ENCODE measurements at places on chromosomes 11 and 22. TPM values are rescaled to one million over a fixed set of nuclear protein-coding genes. Genes with fewer than 3 reads are reported as not detected.

DNA sequence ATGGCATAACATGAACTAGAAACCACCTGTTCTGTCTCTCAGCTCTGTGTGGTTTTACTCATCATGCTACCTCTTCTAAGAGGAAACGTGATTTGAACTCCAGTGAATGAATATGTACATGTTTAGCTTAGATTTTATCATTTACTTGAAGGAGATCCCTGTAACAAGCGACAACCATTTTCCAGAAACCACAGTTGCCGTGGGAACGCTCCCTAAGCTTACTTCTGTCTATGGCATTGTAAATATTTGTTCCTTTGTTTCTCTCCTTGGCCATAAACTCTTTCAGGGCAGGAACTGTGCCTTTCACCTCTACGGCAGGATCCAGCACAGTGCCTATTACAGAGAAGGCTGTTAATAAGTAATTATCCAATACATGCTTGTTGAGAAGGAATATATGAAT, 17.1 kb upstream of the TPH1 start:
- DNase-seq: no peak

DNA sequence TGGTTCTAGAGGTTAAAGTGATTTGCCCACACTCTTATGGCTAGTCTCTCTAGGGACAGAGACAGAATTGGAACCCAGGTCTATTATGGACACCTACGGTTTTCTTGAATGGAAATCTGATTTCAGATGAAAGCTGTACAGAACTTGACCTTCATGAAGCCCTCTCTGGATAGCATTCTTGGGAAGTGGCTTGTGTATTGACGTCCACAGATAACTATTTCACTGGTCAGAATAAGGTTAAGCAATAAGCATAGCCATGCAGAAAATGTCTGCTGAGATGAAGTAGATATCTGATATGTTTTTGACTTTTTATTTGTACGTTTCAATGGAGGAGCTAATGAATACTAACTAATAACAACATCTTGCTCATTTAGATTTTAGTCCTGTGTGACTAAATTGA, 1.1 kb downstream of the TLCD5 start:
- DNase-seq: no peak

DNA sequence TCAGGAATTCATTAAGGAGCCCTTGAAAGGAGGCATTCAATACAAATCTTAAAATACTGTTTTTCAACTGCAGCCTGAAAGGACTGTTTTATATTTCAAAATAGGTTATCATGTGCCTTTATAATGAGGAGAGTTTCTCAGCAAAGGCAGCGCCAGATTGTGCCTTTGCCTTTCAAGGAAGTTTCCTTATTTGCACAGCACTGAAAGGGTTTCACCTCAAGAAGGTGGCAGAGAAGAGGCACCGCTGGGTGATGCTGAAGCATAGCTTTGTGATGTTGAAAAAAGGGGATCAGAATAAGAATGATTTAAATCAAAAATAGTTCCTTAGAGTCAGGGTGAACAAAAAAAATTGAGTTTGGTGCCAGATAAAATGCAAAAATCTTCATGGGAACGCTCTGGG, 601.0 kb upstream of the KIRREL3 start:
- no peak for DNase-seq

GRCh38 chr11:69923196-69923595, 104.0 kb upstream of the FGF3 start:
- DNase-seq: no peak

GRCh38 chr11:123145661-123146060, 49.4 kb downstream of the CLMP start:
- no peak for DNase-seq

DNA sequence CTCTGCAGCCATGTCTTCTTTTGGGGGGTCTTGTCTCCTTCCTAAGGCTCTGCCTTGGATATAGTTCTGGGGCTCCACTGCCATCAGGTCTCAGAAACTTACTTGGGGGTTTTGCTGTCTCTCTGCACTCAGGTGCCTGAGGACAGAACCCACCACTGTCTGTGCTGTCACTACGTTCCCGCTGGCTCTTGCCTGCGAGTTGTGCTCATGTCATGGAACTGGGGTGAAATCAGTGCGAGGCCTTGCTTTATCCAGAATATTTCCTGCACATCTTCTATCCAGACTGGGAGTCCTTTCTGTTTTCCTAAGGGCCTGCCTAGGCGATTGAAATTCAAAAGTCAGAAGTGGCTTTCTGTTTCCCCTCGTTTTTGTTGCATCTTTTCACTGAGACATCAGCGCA, 6.6 kb upstream of the USP2 start:
- no peak for DNase-seq

- DNase-seq: peak; percentile 97
Measured at GRCh38 chr11:560305-561147, at the start of the genes LMNTD2 and RASSF7. Gene LMNTD2, minus strand, starts transcription at chr11:560738. Its CDS starts 22 bp downstream, at chr11:560716. Gene RASSF7, plus strand, starts transcription at chr11:560970. Its CDS starts 799 bp downstream, at chr11:561769.

DNA sequence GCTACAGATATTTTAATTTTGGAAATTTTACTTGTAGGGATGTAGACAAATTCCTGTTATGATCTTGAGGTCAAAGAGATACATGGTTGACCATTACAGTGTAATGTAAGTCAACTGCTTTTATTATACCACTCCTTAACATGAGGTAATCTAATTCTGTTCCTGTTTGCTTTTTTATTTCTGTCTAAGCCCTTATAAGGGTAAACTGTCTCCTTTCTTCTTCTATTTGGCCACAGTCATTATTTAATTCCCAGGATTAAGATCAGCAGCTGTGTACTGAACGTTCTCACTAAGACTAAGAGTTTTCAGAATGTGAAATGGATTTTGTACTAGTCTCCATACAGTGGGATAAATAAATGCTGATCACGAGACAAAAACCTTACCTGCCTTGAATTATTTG, 32.8 kb downstream of the C2CD3 start:
- no peak for DNase-seq

GRCh38 chr11:33211580-33211979, 45.6 kb upstream of the HIPK3 start:
- no peak for DNase-seq

GRCh38 chr11:44573333-44573732, 7.9 kb downstream of the CD82 start:
- DNase-seq: peak; percentile 56

- no peak for DNase-seq
Measured at GRCh38 chr11:95522874-95523273, 266.7 kb downstream of the FAM76B start.

GRCh38 chr11:70612459-70613141, 214.3 kb downstream of the CTTN start:
- no peak for DNase-seq

DNA sequence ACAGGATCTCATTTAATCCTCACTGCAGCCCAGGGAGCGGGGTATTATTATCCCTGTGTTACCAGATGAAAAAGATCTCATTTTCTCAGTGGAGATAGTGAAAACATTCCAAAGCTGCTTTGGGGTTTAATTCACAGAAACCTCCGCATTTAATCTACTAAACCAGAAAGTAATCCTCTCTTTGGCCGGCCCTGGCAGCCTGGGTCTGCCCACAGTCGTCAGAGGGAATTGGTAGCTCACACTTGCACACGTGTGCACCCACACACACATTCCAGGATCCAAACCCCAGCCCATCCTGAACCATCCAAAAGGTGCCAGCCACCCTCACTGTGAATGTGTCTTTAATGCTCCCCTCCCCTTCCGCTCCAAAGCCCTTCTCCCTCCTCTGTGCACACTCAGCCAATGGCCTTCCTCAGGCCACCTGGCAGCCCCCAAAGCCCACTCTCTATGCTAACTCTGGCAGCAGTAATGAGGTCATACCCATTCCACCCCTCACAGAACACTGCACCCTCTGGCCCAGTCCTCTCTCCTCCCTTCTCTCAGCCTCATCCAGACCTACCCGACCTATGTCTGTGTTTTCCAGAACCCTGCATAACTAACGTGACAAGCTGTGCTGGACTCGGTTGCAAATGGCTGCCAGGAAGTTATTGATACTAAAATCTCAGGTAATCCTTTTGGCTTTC, 466.2 kb downstream of the SOX6 start:
- DNase-seq: no peak

DNA sequence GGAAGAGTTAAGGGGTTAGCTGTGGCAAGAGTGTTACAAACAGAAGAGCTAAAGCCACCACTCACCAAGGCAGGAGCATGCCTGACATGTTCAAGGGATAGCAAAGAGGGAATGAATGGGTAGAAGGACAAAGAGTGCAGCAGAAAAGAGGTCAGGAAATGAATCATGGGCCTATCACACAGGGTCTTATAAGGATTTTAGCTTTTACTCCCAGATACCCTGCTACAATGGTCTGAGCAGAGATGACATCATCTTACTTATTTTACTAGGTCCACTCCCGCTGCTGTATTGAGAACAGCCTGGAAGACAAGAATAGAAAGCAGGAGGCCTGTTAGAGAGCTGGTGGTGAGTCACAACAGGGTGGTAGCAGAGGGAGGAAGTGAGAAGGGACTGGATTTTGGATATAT, 9.8 kb downstream of the TRAF6 start:
- no peak for DNase-seq

DNA sequence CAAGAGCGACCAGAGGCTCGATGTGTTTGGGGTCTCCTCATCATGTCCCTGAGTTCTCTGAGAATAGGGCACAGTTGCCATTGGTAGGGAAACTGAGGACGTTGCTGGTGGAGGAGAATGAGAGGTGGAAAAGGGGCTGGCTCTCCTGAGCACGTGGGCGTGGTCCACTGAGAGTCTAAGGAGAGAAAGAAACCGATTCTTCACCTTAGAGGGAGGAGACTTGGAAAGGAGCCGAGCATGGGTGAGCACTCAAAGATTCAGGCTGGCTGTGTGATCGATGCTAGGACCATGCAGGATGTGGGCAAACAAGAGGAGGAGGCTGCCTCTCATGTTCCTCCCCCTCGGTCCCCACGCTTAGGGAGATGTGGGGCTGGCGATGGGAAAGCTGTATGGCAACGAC, 19.8 kb upstream of the TLCD5 start:
- no peak for DNase-seq

GRCh38 chr22:45664136-45664646, 7.4 kb upstream of the ATXN10 start:
- DNase-seq: no peak

DNA sequence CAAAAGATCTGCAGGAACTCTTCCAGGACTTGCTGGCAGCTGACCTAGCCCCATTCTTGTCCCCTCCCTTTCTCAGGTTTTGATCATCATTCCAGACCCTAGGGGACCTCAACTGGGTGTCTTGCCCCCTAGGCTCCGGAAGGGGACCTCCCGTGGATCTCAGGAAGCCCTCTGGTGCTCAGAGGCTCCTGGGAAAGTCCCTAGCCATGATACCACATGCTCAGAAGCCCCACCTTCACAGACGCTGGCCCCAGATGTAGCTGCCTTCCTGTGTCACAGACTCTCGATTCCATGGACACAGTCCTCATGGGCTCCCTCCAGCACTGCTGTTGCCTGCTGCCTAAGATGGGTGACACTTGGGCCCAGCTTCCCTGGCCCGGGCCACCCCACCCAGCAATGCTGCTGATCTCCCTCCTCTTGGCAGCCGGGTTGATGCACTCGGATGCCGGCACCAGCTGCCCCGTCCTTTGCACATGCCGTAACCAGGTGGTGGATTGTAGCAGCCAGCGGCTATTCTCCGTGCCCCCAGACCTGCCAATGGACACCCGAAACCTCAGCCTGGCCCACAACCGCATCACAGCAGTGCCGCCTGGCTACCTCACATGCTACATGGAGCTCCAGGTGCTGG, at the start of gene LRRC55:
Gene LRRC55, plus strand, starts transcription at position 276 of the 628 bp plus-strand sequence. Its CDS starts 70 bp downstream, at position 346.
- no peak for DNase-seq

DNA sequence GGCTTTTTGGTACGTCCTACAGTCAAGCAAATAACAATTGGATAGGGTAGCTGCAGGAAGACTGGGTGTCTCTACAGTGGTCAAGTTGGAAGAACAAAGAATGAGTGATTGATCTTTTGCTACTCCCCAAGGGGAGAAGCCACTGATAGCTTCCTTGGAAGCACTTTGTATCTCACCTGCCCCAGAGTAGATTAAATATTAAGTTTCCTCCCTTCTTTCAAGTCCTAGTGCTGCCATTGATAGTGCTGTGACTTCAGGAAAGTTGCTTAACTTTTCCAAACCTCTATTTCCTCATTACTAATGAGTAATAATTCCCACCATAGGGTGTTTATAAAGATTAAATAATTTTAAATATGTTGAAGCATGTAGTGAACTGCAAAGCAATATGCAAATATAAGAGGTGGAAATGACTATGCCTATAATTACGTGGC, 35.6 kb upstream of the EHF start:
- DNase-seq: no peak

- DNase-seq: no peak
Measured at GRCh38 chr11:134466610-134467567, 54.8 kb upstream of the B3GAT1 start.

Gene WT1
- not detected for total RNA-seq

Gene SLC17A6
- total RNA-seq: not detected

Data from activated CD4-positive, alpha-beta T cell treated with anti-CD3 and anti-CD28 coated beads for 36 hours (primary cell).